ENCODE measurements at places on chromosomes 7 and 10.

DNA sequence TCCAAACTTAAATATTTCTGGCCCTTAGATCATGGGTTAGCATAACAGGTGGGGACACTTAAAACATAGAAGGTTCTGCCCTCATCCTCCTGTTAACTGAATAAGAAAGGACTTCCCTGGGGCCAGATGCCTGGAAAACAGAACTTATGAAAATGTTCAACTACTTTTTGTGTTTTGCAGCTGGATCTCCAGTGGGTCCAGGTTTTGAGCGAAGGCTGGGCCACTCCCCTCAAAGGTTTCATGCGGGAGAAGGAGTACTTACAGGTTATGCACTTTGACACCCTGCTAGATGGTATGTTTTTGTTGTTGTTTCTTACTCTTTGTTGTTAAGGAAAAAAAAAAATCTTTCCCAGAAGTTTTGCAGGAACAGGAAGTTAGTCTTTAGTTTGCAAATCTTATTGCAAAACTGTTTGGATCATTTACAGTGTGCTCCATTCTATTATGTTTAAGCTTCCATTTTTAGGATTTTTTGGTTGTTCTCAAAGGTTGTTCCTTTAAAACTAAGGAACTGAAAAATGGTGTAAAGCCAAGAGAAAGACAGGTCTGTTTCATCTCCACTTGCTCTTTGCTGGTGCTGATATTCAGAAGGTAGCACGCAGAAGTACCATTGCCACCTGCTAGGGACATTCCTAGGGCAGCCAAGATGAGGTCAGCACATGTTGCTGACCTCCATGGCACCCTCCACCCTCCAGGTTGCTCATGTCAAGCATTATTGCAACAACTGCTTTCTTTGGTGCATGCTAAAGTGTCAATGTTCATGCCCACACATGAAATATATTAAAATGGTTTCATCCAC lies 56.1 kb downstream of the PAPSS2 start:
- no peak for DNase-seq

DNA sequence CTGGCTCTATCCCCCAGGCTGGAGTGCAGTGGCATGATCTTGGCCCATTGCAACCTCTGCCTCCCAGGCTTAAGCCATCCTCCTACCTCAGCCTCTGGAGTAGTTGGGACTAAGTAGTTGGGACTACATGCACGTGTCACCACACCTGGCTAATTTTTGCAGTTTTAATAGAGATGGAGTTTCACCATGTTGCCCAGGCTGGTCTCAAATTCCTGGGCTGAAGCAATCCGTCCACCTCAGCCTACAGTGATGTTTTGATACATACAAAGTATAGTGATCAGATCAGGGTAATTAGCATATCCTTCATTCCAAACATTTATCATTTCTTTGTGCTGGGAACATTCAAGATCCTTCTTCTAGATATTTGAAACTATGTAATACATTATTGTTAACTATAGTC lies 22.5 kb upstream of the TNKS2 start:
- DNase-seq, result no peak

DNA sequence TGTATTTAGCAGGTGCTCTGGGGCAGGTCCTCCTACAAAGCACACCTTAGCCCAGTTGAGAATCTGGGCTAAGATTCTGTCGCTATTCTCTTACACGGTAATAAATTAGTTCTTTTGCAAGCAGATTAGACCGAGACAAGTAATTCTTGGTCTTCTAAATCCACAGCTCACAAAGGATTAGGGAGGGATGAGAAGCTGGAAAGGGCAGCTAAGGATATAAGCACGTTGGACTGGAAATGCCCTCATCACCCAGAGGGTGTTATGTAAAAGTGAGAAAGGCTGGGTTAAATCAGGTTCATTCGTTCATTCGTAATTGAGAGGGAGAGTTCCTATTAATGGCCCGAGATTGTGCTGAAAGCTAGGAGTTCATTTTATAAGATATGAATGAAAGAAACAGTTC lies 41.8 kb downstream of the PFKFB3 start:
- DNase-seq, result no peak

DNA sequence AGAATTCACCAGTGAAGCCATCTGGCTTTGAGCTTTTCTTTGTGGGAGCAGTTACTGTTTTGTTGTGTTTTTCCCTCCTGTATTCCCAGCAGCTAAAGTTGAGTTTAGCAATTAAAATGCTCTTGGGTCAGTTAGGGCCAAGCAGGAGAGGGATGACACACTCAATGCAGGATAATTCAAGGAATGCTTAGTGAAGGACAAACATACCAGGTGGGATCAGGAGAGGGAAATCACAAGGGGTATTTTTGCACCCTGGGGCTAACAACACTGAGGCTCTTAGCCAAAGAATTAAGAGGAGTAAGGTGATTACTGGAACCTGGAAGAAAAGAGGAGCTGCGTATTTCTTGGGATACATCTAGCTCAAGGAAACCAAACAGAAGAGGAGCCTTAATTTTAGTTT lies 82.4 kb upstream of the KCND2 start:
- DNase-seq, result no peak

- DNase-seq, result peak; percentile 44
These were observed at the start of gene LRRTM3 for GRCh38 chr10:66925896-66926715. TSS of gene LRRTM3 (plus strand) at chr10:66926036.

DNA sequence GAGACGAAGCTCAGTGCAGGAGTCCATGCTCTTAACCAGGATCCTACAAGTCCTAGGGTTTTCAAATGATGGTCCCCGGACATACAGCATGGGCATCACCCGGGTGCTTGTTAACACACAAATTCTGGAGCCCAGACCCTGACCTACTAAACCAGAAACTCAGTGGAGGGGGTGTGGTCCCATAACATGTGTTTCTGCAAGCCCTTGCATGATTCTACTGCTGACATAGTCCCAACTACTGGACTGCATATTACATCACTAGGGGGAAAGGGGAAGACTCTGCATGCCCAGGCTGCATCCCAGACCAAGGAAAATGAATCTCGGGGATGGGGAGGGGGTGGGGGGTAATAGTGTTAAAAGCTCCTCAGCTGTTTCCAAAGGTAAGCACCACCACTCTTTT lies 40.3 kb downstream of the GRB10 start:
- DNase-seq, result no peak
